Activated CD4-positive, alpha-beta memory T cell treated with anti-CD3 and anti-CD28 coated beads, Interleukin-2, amount 10 ng/mL, durations not matched to agents 7 days and 5 days (primary cell): ENCODE measurements at places on chromosomes 6 and 20.

- H3K4me3 ChIP-seq = no peak overlapping the region
- H3K27me3 ChIP-seq = no peaks in the 10 kb centered on the region
- DNase-seq = no peak
- no peak overlapping the region for H3K27ac ChIP-seq
- H3K36me3 ChIP-seq = no peaks in the 10 kb centered on the region
These were observed 218.2 kb downstream of the BMP7 start for GRCh38 chr20:57048027-57048869.

DNA sequence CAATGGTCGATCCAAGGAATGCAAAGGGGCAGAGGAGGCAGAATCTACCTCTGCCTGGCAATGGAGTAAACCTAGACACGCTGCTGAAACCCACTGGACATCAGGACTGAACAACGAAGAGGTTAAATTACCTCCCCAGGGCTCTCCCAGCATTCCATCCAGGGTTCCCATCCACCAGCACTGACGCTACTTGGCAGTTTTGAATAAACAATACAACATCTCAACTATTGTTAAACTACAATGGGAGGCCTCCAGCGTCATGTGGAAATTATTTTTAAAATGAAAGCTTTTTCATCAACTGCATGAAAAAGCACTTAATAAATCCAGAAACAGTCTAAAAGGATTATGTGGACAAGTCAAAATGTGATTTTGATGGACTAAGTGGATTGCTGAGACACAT is 96.8 kb upstream of the NHSL1 start:
- DNase-seq = no peak
- H3K27ac ChIP-seq = no peak overlapping the region
- H3K4me1 ChIP-seq = peaks cover 29% of the 10 kb centered on the region
- H3K27me3 ChIP-seq = peaks cover 4% of the 10 kb centered on the region

DNA sequence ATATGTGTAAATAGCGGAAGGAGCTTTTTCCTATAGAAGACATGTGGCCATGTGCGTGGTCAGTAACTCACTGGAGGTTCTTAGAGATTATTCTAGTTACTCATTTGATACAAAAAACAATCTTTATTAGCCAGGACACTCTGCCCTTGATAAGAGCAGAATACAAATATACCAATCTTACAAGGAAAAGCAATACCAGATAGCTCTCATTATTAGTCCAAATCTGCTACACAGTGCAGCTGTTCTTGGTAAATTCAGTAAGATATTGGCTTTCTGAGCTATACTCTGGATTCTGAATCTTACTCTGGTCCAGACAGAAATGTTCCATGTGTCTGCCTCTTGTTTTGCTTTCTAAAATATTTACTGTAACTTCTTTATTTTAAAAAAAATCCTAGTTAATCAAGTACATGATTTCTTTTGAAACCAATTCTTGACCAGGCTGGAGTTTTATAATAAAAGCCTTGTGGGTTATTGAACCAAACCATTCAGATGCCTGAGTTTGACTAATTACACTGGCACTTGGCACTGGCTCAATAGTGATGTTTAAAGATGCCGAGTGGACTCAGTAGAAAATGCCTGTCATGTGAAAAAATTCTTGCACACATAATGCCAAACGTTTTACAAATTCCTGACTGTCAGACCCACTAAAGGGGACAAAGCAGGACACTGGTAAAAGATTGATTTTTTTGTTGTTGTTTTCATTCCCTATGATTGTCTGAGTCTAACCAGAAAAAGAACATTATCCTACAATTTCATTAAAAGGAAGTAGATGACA is 242.8 kb upstream of the TCF21 start:
- no peaks in the 10 kb centered on the region for H3K27me3 ChIP-seq
- no peaks in the 10 kb centered on the region for H3K4me1 ChIP-seq
- H3K27ac ChIP-seq = no peak overlapping the region
- no peak overlapping the region for H3K4me3 ChIP-seq
- no peaks in the 10 kb centered on the region for H3K36me3 ChIP-seq

GRCh38 chr6:157097255-157097955 is 225.9 kb downstream of the TMEM242 start:
- peaks cover 49% of the 10 kb centered on the region for H3K4me1 ChIP-seq
- H3K4me3 ChIP-seq = no peak overlapping the region
- H3K36me3 ChIP-seq = peaks cover 19% of the 10 kb centered on the region
- H3K27me3 ChIP-seq = no peaks in the 10 kb centered on the region
- DNase-seq = no peak
- no peak overlapping the region for H3K27ac ChIP-seq

- H3K4me1 ChIP-seq = peaks cover 84% of the 10 kb centered on the region
- peak overlapping the region; percentile 53 for H3K4me3 ChIP-seq
- H3K27me3 ChIP-seq = no peaks in the 10 kb centered on the region
- peaks cover 62% of the 10 kb centered on the region for H3K36me3 ChIP-seq
- DNase-seq = peak; percentile 31
These were observed 196.5 kb downstream of the GMPR start for GRCh38 chr6:16434885-16435284.

GRCh38 chr6:160050022-160050421 is 71.6 kb upstream of the SLC22A1 start:
- no peak overlapping the region for H3K4me3 ChIP-seq
- peaks cover 19% of the 10 kb centered on the region for H3K4me1 ChIP-seq
- H3K36me3 ChIP-seq = peaks cover 89% of the 10 kb centered on the region
- no peak overlapping the region for H3K27ac ChIP-seq
- DNase-seq = no peak

DNA sequence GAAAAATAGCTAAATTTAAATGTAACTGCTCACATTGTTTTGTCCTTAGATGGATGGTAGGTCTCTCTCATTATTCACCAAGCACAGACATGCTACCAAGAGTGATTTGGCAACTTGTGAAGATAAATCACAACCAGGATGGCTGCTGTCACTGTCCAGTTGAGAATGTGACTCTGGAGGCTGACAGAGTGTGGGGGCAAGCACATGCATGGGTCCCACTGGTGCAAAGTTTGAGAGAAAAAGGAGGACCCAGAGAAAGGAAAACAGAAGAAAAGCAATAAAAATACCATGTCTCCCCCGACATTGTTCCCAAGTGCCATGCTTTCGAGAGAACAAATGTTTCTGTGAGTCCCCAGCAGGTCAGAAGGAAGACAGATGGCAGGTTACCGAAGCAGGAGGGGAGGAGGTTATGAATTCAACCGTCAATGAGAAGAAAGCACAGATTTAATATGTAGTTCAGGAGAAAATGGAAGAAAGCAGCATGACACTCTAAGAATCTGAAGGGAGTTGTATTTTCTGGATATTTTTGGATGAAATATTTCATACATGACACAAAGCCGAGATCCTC is 73.0 kb upstream of the TSHZ2 start:
- no peaks in the 10 kb centered on the region for H3K36me3 ChIP-seq
- H3K4me3 ChIP-seq = no peak overlapping the region
- peaks cover 4% of the 10 kb centered on the region for H3K4me1 ChIP-seq
- no peak overlapping the region for H3K27ac ChIP-seq
- DNase-seq = no peak

- peak; percentile 51 for DNase-seq
- H3K27ac ChIP-seq = peak overlapping the region; percentile 89
- H3K4me3 ChIP-seq = peak overlapping the region; percentile 95
- H3K27me3 ChIP-seq = no peaks in the 10 kb centered on the region
- H3K36me3 ChIP-seq = peaks cover 38% of the 10 kb centered on the region
- peaks cover 70% of the 10 kb centered on the region for H3K4me1 ChIP-seq
These were observed 642 bp downstream of the GZF1 start for GRCh38 chr20:23362392-23363256.

GRCh38 chr6:11009353-11009752 is 34.8 kb downstream of the ELOVL2 start:
- peaks cover 3% of the 10 kb centered on the region for H3K4me1 ChIP-seq
- H3K27ac ChIP-seq = no peak overlapping the region
- peaks cover 22% of the 10 kb centered on the region for H3K27me3 ChIP-seq
- no peak overlapping the region for H3K4me3 ChIP-seq
- H3K36me3 ChIP-seq = no peaks in the 10 kb centered on the region

- H3K27me3 ChIP-seq = no peaks in the 10 kb centered on the region
- H3K4me3 ChIP-seq = no peak overlapping the region
These were observed 52.9 kb downstream of the RPP40 start for GRCh38 chr6:4950836-4951533.

DNA sequence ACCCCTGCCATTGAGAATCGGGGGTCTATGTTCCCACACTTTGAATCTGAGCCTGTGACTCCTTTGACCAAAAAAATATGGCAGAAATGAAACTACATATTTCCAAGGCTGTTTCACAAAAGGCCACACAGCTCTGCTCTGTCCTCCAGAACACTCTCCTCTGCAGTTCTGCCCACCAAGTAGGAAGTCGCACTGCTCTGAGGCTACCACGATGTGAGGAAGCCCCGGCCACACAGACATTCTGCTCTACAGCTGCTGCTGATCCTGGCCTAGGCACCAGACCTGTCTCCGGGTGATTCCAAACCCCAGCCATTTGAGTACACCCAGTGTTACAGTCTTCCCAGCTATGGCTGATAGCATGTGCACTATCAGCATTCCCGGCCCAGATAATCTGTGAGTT is 85.1 kb downstream of the LYRM4 start:
- peaks cover 3% of the 10 kb centered on the region for H3K36me3 ChIP-seq
- no peak overlapping the region for H3K4me3 ChIP-seq
- peak overlapping the region; percentile 89 for H3K27ac ChIP-seq
- DNase-seq = no peak
- H3K4me1 ChIP-seq = peaks cover 57% of the 10 kb centered on the region

DNA sequence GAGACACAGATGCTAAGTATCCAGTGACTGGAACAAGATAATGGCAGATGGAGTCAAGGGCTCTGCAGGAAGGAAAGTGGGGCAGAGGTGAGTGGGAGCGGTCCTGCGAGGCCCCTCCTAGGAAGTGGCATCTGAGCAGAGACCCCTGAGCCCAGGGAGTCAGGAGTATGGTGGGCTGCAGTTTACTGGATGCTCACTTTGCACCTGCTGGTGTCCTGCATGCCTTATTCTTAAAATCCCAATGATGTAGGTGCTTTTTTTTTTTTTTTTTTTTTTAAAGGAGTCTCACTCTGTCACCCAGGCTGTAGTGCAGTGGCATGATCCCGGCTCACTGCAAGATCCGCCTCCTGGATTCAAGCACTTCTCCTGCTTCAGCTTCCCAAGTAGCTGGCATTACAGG is 5.6 kb downstream of the CEBPB start:
- H3K27me3 ChIP-seq = no peaks in the 10 kb centered on the region
- no peak for DNase-seq
- no peak overlapping the region for H3K27ac ChIP-seq
- no peak overlapping the region for H3K4me3 ChIP-seq
- peaks cover 23% of the 10 kb centered on the region for H3K36me3 ChIP-seq
- H3K4me1 ChIP-seq = peaks cover 28% of the 10 kb centered on the region

DNA sequence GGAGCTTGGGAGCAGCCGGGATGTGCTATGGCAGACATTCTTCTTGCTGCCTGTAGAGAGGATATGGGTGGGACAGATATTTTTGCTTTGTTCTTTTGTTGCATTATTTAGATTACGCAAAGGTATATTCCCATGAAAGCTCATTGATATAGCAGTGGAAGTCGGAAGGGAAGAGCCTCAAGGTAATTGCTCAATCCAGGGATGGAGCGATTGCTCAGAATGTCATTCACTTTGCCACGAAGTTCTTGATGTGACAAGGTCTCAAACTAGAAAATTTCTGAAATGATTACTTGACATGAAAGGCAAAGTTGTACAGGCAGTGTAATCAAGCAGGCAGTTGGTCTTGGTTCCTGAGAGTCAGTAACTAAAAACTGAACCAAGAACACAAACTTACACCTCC is 615.6 kb upstream of the CDH4 start:
- no peaks in the 10 kb centered on the region for H3K4me1 ChIP-seq
- no peaks in the 10 kb centered on the region for H3K27me3 ChIP-seq
- H3K4me3 ChIP-seq = no peak overlapping the region
- no peaks in the 10 kb centered on the region for H3K36me3 ChIP-seq

- H3K27ac ChIP-seq = no peak overlapping the region
- H3K36me3 ChIP-seq = no peaks in the 10 kb centered on the region
- H3K27me3 ChIP-seq = peaks cover 6% of the 10 kb centered on the region
- peak; percentile 10 for DNase-seq
These were observed 194.6 kb downstream of the DLL1 start for GRCh38 chr6:170096191-170096802.

DNA sequence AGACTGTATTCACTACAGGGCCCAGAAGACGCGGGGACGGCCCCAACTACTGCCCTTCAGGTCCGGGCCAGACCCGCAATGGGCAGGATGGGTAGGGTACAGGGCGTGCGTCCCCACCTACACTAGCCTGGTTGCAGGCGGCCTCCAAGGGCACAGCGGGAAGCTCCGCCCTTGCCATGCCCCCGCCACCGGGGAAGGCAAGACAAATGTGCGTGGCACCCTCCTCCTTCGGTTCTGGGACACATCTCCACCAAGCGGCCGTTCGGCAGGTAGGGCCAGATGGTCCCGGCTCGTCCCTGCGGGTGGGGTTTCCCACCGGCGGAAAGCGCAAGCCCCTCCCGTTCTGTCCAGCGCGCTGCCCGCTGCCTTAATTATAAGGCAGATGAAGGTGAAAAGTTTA is 5.6 kb downstream of the NXT1 start:
- no peaks in the 10 kb centered on the region for H3K27me3 ChIP-seq
- no peak overlapping the region for H3K4me3 ChIP-seq
- H3K4me1 ChIP-seq = peaks cover 49% of the 10 kb centered on the region
- H3K36me3 ChIP-seq = peaks cover 31% of the 10 kb centered on the region
- DNase-seq = no peak

- H3K4me3 ChIP-seq = no peak overlapping the region
- no peaks in the 10 kb centered on the region for H3K27me3 ChIP-seq
- DNase-seq = no peak
- H3K36me3 ChIP-seq = no peaks in the 10 kb centered on the region
- H3K4me1 ChIP-seq = no peaks in the 10 kb centered on the region
- no peak overlapping the region for H3K27ac ChIP-seq
These were observed 756.1 kb upstream of the EPHA7 start for GRCh38 chr6:94175465-94175864.
